ENCODE measurements at places on chromosomes 1 and 21.
A peak's percentile ranks its signal among the peaks of the same experiment; 100 is the strongest.

DNA sequence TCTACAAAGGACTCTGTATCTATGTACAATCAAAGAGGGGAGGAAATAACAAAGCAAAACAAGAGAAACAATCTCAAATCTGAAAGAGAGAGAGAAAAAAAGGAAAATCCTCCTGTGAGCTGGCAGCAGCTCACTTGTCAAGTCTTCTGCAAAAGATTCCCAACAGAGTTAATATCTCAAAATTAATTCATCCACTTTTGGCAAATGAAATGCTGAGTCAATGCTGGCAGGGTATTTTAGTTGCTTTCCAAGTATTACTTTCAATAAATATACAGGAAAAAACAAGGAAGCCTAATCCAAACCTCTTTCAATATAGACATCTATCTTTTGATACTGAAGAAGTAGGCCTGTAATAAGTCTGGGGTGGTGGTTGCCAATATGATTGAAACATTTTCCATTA, 613.9 kb upstream of the NEGR1 start:
- no peaks in the 10 kb centered on the region for H3K4me1 ChIP-seq
- H3K27ac ChIP-seq = no peak overlapping the region
- H3K4me3 ChIP-seq = no peak overlapping the region

DNA sequence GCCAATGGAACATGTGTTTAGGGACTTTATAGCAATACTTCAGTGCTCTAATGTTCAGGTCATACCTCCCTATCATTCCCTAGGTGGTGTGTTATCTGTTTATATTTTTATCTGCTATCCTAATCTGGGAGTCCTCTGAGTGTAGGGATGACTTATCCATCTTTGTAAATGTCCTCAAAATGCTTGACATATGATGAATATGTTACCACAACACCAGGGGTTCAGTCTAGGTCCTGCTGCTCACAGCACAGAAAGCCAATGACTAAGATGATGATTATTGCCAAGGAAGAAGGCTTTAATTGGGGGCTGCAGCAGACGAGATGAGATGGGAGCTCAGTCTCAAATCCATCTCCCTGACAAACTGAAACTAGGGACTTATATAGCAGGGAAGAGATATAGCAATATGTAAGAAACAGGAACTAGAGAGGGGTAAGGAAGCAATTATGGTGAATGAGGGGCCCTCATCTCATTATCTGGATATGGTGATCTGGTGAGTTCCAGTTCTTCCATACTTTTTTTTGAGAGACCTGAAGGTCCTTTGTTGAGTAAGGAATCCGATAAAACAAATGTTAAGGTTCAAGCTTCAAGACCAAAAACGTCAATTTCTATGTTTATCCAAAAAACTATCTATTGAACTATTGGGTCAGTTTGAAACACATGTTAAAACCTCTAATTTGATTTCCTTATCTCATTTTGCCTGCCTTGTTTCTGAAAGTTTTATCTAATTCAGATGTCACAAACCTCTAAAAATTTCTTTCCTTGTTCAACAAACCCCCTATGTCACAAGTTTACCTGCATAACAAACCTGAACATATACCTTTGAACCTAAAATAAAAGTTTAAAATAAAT, 256.7 kb upstream of the CACYBP start:
- H3K27me3 ChIP-seq = no peaks in the 10 kb centered on the region
- no peaks in the 10 kb centered on the region for H3K36me3 ChIP-seq
- DNase-seq = no peak
- H3K27ac ChIP-seq = no peak overlapping the region

DNA sequence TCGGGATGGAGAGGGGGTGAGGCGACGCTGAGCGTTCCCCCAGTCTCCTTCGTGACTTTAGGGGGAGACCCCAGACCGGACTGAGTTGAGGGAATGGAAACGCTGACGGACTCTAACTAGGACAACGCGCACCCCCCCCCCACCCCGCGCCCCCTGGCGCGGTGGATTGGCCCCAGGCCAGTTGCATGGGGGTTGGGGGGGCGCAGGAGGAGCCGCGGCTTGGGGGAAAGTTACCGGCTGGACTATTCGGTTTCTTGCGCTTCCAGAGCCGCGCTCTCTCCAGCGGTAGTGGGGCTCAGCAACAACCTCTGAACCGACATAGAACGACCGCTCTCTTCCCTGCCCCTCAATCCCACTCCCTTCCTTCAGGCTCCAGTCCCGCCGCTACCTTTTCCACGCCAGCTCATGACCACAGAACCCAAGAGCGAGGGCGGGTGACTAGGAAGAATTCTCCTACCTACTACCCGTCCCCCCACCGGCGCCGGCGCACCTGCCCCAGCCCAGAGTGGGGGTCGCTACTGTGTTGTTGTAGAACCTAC, 694 bp downstream of the ZBTB7B start:
- H3K27ac ChIP-seq = peak overlapping the region; percentile 96
- no peaks in the 10 kb centered on the region for H3K36me3 ChIP-seq
- DNase-seq = no peak
- peak overlapping the region; percentile 91 for H3K4me3 ChIP-seq
- H3K27me3 ChIP-seq = no peaks in the 10 kb centered on the region

DNA sequence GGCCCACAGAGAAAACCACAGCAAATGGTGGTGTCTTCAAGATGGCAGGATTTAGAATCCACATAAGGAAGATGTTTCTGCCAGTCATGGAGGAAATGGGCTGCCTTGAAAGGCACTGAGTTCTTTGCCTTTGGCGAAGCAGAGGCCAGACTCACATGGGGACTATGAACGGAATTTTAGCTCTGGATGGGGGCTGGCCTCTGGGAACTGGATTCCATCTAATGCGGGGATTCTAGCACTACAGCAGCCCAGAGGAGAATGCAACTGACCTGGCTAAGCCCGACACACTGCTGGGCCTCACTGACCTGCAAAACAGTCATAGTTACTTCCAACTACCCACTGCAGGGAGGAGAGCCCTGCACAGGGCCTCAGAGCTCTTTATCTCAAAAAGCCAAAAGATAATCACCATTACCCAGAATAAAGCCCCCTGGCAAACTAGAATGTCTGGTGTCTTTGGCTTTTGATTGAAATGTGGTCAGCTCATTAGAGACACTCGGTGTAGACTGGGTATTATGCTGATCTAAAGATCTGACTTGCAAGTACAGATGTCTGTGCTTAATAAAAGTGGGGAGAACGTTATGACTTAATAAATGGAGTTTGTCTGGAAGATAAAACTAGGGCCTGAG, 11.6 kb downstream of the HCRTR1 start:
- no peak overlapping the region for H3K4me3 ChIP-seq
- no peak for DNase-seq
- H3K27me3 ChIP-seq = no peaks in the 10 kb centered on the region
- H3K4me1 ChIP-seq = peaks cover 9% of the 10 kb centered on the region
- peaks cover 35% of the 10 kb centered on the region for H3K36me3 ChIP-seq

DNA sequence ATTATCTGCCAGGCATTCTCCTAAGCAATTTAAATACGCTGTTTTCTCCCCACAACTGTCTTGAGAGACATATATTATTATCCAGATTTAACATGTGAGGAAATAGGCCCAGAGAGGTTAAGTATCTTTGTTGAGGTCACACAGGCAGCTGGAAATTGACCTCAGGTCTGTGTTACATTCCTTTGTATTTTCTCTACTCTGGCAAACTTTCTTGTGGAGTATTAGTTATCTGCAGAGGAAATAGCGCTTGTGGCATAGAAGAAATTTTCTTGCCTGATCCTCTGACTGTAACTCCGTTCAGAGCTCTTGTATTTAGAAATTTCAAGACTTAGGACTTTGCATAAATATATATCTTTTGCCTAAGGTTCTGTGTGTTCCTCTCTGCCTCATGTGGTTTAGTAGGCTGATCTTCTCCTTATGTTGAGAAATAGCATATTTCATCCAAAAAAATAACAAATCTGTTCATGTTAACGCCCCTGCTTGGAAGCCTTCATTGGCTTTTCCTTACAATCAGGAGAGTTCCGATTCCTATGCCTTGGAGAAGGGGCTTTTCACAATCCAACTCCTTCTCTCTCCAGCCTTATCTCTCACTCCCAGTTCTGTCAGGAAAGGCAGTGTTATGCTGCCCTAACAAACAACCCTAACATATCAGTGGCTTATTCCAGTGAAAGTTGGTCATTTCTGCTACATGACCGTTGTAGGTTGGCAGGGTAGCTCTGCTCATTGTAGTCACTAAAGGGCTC, 2.5 kb upstream of the JUN start:
- H3K27ac ChIP-seq = peak overlapping the region; percentile 45
- no peak for DNase-seq
- no peaks in the 10 kb centered on the region for H3K27me3 ChIP-seq
- no peak overlapping the region for H3K4me3 ChIP-seq

- no peak for DNase-seq
- no peak overlapping the region for H3K4me3 ChIP-seq
- no peaks in the 10 kb centered on the region for H3K27me3 ChIP-seq
- H3K36me3 ChIP-seq = no peaks in the 10 kb centered on the region
- no peaks in the 10 kb centered on the region for H3K4me1 ChIP-seq
- no peak overlapping the region for H3K27ac ChIP-seq
These were observed 160.9 kb downstream of the SLC44A5 start for GRCh38 chr1:75449998-75450397.

DNA sequence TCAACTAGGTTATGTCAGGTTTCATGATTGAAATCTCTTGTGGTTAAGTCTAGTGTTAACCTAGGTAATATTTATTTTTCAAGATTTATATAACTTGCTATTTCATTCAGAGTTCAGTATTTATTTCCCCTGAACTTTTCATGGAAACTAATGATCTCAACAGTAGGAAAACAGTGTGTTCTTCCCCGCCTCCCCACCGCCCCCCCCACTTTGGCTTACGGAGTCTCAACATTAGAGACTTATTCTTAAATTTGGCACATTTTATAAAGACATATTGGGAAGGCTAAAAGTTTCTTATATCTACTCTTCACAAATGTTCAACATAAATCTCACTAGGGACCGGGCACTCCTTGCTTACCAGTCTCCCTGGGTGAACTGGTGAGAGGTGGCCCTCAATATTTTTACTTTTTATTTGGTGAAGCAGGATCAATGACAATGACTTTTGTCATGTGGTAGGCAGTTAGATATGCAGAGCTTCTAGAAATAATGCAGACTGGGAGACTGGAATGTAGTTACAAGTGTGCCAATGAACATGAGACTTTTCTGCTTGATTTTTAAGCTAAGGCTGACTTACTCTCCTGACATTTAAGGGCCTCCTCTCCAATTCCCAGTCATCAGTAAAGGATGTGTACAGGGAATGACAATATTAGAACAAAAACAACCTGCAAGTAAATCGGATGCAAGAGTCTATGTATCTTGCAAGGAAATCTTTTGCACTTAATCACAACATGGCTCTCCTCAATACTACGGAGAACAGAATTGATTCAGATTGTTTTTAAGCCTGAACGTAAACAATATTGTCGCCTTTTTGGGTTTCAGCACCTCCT, 1.7 kb upstream of the MAN1A2 start:
- peak overlapping the region; percentile 98 for H3K27ac ChIP-seq
- H3K4me1 ChIP-seq = peaks cover 34% of the 10 kb centered on the region
- H3K36me3 ChIP-seq = no peaks in the 10 kb centered on the region
- H3K27me3 ChIP-seq = no peaks in the 10 kb centered on the region
- DNase-seq = no peak
- H3K4me3 ChIP-seq = peak overlapping the region; percentile 91
